ENCODE measurements at places on chromosomes 1 and 21.

DNA sequence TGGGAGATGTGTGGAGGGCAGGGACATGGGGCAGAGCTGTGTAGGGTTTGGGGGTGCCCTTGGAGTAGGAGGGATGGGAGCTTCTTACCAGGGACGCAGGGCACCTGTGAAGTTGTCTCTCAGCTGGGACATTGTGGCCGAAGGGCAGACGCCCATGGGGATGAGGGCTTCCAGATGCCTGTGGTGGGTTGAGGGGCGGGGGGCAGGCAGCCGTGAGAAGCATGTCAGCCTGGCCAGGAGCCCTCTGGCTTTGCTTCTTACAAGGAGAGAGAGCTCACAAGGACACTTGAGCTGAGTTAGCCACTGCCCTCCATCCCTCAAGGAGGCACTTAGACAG is 8.5 kb downstream of the A3GALT2 start:
- DNase-seq, result no peak

DNA sequence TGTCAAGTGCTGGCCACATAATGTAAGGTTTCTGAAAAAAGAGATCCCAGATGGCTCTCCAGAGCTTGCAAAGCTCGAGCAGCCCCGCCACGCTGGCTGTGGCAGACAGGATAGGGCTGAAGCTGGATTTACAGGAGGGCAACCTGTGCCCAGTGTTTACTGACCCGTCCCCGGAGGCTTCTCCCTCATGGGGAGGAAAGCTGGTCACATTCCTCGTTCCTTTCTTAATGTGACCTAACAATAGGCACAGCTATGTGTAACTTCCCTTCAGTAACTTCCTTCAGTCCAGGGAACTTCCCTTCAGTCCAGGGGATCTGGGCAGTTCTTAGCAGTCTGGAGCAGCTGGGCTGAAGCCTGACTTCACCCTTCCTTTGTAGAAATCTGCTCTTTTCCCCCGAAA is 7.7 kb downstream of the SLFNL1 start:
- no peak for DNase-seq

DNA sequence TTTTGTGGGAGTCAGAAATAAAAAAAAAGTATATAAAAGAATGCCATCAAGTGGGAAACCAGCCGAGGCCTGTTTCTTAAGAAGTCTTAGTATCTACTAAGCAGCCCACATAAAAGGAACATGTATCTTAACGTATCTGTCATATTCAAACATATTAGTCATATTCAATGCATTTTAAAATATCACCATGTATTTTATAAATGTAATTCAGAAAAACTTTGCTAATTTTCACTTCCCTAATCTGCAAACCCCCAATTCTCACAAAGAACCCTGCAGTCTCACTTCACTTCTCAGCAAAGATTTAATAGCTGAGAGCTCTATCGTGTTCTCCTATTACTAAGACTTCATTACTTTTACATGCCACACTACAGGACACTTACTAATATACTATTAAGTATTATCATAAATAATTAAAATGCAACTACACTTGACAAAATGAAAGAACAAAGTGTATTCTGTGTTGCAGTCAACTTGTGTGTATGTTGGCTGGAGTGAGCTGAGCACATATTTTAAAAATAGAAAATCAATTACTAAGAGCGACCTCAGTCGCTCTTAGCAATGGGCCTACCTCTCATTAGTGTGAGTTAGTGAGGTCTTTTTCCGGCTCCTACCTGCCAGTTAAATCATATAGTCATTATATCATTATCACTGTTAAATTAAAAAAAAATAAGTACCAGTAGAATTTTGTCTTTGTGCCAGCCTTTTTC is 484.3 kb downstream of the LMO4 start:
- DNase-seq, result no peak

- no peak for DNase-seq
Observed at GRCh38 chr1:54864460-54865208, 22.4 kb downstream of the DHCR24 start.

DNA sequence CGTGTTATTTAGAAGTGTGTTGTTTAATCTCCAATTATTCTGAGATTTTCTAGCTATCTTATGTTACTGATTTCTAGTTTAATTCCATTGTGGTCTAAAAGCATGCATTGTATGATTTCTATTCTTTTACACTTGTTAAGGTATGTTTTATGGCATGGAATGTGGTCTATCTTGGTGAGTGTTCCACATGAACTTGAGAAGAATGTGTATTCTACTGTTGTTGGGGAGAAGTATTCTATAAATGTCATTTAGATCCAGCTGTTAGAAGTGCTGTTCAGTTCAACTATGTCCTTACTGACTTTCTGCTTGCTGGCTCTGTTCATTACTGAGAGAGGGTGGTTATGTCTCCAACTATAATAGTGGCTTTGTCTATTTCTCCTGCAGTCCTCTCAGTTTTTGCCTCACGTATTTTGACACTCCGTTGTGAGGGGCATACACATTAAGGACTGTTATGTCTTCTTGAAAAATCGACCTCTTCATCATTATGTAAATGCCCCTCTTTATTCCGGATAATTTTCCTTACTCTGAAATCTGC is 12.0 kb upstream of the PLA2G5 start:
- DNase-seq, result peak; percentile 32

- no peak for DNase-seq
Observed at GRCh38 chr1:85199667-85200462, 951 bp downstream of the SYDE2 start.

DNA sequence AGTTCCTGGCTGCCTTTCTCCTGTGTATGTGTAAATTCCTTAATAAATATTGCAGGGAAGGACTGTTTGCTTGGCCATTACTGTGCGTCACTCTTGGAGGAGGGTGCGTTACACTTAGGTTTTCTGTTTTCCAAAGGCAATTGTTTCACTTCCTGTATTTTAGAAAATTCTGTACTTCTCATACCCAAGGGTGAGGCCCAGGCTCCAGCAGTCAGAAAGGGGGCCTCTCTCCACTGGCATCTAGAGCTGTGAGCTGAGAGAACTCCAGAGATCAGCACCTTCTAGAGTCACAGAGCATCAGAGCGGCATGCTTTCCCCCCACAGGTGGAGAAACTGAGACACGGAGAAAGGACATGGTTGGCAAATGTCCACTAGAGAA is 27.0 kb upstream of the ZFP69B start:
- DNase-seq, result no peak

DNA sequence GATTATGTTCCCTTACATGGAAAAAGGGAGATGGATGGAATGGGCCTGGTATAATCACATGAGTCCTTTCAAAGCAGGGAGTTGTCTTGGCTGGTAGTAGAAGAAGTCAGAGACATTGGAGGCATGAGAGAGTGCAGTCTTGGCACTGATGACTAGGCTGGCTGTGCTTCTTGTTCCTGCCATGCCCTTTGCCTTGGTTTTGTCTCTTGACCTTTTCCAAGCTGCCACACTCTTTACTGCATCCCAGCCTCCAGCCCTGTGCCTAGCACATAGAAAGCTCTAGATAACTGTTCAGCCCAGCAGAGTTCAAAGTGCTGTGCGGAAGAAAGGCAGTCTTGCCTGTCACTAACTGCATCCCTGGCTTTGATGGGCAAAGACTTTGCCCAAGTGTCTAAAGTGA is 412.6 kb downstream of the PRDM2 start:
- no peak for DNase-seq

DNA sequence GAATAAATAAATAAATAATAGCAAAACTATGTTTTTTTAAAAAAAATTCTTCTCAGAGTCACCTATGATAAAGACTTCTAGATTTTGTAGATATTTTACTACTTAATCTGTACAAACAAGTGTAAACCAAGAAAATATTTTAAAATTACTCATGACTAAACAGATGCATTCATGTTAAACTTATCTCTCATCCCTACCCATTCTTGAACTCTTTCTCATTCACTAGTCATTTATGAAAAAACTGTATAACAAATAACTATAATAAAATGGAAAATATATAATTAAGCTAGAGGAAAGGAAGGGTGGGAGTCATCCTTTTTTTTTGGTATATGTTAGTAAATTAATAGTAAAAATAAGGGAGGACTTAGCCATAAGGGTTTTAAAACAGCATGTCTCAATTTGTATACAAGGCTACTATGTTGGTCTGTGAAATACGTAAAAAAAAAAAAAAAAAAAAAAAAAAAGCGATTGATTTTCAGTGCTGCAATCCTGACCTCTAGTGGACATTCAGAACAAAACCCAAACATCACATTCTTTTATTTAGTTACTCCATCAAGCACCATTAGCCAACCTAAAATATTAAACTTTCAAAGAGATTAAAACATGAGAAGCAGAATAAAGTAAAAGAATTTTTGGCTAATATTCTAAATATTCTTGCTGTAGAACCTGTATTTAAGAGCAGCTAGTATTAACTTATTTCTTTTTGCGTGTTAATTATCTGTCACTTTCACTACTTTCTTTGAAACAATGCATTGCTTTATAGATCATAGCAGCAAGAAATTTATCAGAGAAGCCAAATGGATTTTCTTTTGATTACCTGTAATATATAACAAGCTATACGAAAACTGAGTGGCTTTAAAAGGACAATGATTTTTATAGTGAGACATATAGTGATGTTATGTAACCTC is 255.8 kb upstream of the CACYBP start:
- peak; percentile 59 for DNase-seq

- peak; percentile 98 for DNase-seq
Observed at GRCh38 chr1:16613185-16614147, at the start of gene NBPF1. NBPF1 (minus strand) TSS chr1:16613564.

- peak; percentile 45 for DNase-seq
Observed at GRCh38 chr1:39576016-39576657, 453 bp downstream of the PABPC4 start.

DNA sequence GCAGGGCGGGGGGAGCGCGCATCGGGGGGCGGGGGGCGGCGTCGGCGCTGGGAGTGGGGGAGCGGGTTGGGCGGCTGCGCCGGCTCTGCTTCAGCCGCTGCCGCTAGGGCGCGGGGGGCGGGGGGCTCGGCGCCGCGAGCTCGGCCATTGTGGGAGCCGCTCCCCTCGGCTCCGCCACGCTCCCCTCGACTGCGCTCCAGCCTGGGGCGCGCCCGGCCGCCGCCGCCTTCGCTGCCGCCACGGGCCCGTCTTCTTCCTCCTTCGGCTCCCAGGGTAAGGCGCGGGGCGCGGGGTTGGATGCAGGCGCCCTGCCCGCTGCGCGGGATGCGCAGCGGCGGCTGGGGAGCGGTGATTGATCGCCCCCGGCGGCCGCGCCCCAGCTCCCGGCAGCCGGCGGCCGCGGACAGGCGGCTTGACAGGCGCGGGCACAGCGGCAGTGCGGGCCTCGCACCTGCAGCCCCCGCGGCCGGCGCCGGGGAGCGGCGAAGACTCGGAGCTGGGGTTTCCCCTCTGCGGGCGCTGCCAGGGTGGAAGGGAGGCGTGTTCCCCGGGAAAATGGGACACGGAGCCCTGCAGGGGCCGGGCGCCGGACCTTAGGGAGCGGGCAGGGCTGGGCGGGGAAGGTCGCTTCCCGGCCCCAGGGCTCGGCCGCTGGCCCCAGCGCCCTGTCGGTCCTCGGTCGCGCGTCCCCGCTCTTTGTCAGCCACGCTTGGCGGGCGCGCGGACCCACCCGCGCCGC is 55.3 kb downstream of the NDUFS5 start:
- peak; percentile 34 for DNase-seq

DNA sequence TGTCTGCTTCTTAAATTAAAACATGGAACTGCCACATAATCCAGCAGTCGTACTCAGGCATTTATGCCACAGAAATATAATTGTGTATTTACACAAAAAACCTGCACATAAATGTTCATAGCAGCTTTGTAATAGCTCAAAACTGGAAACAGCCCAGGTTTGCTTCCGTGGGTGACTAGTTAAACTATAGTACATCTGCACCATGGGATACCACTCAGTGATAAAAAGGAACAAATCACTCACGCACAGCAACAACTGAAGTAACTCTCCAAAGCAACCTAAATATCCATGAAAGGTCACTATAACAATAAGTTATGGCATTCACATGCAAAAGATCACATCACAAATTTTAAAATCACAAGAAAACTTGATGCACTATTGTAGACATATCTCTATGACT is 64.4 kb downstream of the KCNT2 start:
- no peak for DNase-seq

- no peak for DNase-seq
Observed at GRCh38 chr21:43281661-43282357, 113.0 kb downstream of the CRYAA start.

DNA sequence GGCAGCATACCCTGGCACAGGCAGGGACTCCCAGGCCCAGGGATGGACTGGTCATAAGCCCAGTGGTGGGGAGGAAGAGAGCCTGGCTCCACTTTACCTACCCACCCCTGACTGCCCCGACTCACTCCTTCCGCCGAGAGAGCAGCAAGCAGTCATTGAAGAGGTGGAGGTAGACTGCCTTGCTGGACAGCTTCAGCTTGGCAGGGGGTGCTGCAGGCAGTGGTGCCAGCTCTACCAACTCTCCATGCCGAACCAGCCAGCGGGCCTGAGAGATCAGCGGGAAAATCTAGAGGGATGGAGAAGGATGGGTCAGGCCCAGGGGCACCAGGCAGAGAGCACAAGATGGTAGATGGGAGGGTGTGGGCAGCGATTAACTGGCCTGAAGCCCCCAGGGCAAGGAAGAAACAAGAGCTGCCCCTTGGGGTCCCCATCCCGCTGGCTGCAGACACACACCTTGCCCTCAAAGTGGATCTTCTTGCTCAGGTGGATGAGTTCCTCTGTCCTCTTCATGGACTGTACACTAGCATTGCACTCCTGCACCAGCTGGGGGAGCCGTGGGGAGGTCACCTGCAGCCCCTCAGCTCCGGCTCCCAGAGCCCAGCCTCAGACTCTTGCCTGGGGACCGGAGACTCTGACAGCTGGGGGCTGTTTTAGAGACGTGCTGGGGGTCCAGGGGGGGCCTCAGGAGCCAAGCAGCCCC is 7.7 kb downstream of the ARHGEF19 start:
- DNase-seq, result no peak

GRCh38 chr1:115790846-115791245 is 22.3 kb upstream of the CASQ2 start:
- no peak for DNase-seq

DNA sequence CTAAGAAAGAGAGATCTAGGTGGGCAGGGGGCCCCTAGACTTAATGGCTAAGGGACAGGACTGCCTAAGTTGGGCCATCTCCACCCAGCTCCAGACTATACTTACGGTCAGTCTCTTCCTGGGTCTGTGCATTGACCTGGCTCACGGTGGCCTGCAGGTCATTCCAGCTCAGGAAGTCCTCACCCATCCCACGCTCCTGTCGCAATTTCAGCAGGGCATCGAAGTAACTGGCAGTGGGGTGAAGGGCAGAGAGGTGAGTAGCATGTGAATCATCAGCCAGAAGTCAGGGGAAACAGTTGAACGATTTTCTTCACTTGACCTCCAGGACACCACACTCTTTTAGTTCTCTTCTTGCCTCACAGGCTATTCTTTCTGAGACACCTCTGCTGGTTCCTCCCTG is 20.5 kb downstream of the IQGAP3 start:
- peak; percentile 14 for DNase-seq

- DNase-seq, result no peak
Observed at GRCh38 chr1:91059157-91059556, 37.3 kb upstream of the ZNF644 start.

GRCh38 chr1:46065405-46065804 is 67.0 kb downstream of the PIK3R3 start:
- no peak for DNase-seq

Measured in EH (cell line).